ENCODE measurements at places on chromosomes 16 and 17. TPM values are rescaled to one million over a fixed set of nuclear protein-coding genes. Genes with fewer than 3 reads are reported as not detected.

- no peak overlapping the region for H3K4me3 ChIP-seq
- peaks cover 2% of the 10 kb centered on the region for H3K4me1 ChIP-seq
- no peak for DNase-seq
- H3K27me3 ChIP-seq: no peaks in the 10 kb centered on the region
- H3K27ac ChIP-seq: no peak overlapping the region
- H3K36me3 ChIP-seq: peaks cover 3% of the 10 kb centered on the region
Observed at GRCh38 chr16:78970650-78971049, 629.9 kb downstream of the MAF start.

- H3K27me3 ChIP-seq: no peaks in the 10 kb centered on the region
- no peak overlapping the region for H3K4me3 ChIP-seq
- H3K36me3 ChIP-seq: peaks cover 15% of the 10 kb centered on the region
- DNase-seq: no peak
- peak overlapping the region; percentile 49 for H3K27ac ChIP-seq
Observed at GRCh38 chr17:39527220-39527813, 66.0 kb downstream of the CDK12 start.

DNA sequence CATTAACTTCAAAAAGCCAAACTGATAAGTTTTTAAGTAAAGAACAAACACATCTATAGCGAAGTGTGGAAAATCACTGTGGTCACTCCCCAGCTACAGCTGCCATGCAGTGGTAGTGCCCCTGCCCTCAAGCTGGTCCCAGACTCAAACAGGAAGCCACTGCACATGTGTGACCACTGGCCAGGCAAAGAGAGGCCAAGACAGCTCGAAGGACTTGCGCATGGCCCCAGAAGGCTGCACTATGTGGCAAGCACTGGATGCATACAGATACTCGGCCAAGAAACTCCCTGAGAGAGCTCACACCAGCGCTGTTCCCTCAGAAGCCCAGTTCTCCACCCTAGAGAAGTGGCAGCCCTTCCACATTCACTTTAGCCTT is 82.4 kb downstream of the ANKRD11 start:
- H3K27ac ChIP-seq: peak overlapping the region; percentile 96
- DNase-seq: no peak
- no peaks in the 10 kb centered on the region for H3K27me3 ChIP-seq
- H3K4me1 ChIP-seq: peaks cover 75% of the 10 kb centered on the region
- no peaks in the 10 kb centered on the region for H3K36me3 ChIP-seq

DNA sequence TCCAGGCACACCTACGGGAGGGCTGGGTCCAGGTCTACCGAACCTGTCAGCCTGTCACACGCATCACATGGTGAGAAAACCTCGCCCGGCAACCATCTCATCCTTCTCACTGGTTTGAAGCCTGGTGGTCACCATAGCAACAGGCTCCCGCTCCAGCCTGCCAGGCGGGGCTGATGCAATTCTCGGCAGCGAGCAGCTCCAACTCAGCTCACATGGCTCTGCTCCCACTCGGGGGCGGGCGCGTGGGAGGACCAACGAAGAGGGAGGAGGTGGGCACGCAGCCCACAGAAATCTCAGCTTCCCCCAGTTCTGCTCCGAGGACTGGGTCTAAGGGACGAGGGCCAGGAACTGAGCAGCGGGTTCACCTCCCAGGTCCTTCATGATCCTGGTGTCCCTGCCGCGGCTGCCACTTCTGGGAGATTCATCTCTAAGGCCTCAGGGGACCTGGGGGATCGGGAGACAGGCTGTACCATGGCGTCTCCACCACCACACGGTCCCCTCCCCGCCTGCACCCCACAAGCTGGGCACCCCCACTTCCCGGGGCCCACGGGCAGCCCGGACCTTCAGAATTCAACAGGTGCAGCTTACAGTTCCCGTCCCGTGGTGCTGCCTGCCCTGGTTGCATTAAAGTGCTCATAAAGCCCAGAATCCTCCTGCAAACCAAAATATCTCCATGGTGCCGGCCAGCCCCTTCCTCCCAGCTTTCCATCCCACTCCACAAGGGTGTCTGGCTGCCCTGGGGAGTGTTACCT is 25.8 kb downstream of the ABR start:
- H3K4me1 ChIP-seq: no peaks in the 10 kb centered on the region
- no peak for DNase-seq
- H3K4me3 ChIP-seq: no peak overlapping the region
- no peaks in the 10 kb centered on the region for H3K27me3 ChIP-seq
- H3K36me3 ChIP-seq: no peaks in the 10 kb centered on the region

Gene CDK5RAP3
- 228 TPM for total RNA-seq

Gene IQCK
- total RNA-seq: 3.7 TPM

Gene C17orf50
- not detected for total RNA-seq

Gene KRT40
- not detected for total RNA-seq

Gene TBX4
- not detected for total RNA-seq
